ENCODE measurements at places on chromosomes 2 and 18.

- no peak for DNase-seq
Measured at GRCh38 chr2:44519026-44519425, 157.3 kb downstream of the CAMKMT start.

DNA sequence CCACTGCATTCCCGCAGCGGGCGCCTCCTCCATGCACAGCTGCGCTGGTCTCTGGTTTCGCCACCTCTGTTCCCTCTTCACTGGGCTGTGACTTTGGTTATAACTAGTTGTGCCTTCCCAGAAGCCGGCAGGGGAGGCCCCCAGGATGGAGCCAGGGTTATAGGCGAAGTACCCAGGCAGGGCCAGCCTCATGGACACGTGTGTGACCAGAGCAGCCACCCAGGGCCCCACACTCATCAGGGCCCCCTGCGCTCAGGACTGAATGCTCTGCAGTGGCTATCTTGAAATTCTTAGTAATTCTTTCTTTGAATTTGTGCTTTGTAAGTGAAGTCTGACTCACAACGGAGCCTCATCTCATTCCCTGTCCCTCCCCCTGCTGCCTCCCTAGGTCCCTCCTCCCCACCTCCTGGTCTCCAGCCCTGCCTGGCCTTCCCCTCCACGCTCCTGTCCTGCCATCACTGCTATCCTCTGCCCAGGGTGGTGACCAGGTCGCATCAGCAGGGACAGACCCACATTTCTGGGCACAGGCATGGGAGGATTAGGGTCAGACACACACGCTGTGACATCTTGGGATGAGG is 38.1 kb upstream of the LBH start:
- no peak for DNase-seq

DNA sequence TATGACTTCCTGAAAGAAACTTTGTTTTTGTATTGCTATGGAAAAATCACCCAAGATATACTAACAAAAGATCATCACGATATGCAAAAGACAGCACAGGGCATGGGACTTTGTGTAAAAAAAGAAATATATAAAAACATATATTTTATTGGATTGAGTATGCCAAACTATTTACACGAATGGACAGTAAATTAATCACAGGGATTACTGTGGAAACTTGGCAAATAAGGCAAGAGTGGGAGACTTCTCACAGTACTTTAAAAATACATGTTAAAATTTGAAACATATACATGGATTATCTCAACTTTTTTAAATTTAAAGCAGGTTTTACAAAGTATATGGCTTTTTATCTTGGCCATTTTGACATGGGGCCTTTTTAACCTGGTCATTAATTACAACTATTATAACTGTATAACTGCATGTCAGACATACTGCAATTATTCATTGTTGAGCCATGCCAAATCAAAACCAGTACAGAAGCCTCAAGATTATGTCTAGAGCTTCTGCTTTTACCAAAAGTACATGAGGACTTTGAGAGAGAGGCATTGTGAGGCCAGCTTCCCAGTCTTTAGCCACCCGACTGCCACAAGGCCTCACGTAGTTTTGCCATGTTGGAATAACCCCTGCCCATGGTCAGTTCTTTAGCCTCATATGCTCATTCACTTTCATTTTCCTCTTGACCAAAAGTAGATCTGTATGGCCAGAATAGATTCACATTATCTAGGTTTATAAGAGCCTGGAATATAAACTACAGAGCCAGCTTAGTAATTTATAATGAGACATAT is 419.8 kb downstream of the SETBP1 start:
- no peak for DNase-seq

GRCh38 chr2:161165811-161166210 is 5.6 kb downstream of the TANK start:
- DNase-seq: no peak

- DNase-seq: no peak
Measured at GRCh38 chr2:176636401-176636800, 367.2 kb downstream of the MTX2 start.

DNA sequence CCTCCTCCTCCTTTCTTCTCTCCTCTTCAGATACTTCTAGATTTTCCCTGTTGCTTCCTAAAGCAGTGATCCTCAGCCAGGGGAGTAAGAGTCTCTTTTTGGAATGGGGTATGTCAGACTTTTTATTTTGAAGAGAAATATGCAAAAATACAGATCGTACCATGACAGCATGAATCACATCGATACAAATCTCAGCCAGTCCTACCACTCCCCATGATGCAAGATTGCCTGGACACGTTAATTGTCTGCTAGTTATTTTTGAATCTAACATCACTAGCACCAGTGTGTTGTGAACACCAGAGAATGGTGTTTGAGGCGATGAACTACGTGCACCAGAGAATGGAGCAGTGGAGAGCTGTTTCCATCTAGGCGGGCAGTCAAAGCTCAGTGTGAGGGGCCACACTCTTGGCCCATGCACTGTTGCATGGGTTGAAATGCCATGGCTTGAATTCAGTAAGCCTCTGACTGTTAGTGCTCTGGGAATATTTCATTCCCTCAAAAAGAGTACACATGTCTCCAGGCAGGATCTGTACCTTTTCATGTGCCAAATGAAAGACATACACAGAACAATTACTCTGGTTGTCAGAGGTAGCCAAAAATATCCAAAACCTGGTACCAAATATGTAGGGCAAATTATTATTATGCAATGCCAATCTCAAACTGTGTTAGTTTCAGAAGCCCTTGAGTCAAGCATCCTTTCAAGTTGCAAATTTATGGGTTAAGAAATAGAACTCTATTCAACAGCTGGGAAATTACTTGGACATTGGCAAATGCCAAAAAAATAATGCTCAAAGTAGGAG is 46.3 kb upstream of the RALBP1 start:
- DNase-seq: peak; percentile 42

GRCh38 chr18:4369705-4370104 is 85.4 kb downstream of the DLGAP1 start:
- DNase-seq: no peak

GRCh38 chr18:3448838-3449511 is 997 bp upstream of the TGIF1 start:
- DNase-seq: peak; percentile 77

- no peak for DNase-seq
Measured at GRCh38 chr18:28511413-28511821, 334.5 kb upstream of the CDH2 start.

- DNase-seq: no peak
Measured at GRCh38 chr18:79789091-79789891, 8.4 kb upstream of the KCNG2 start.

- DNase-seq: no peak
Measured at GRCh38 chr18:74631212-74631611, 33.5 kb downstream of the ZNF407 start.

Data from osteocyte (in vitro differentiated cells).